Stimulated activated CD8-positive, alpha-beta memory T cell treated with anti-CD3 and anti-CD28 coated beads, Interleukin-7, amount 100 ng/mL, for 1 hour (primary cell): ENCODE measurements at places on chromosomes 5 and 9.

- no peak for DNase-seq
Measured at GRCh38 chr5:9545992-9546851, at the start of gene SEMA5A. Gene SEMA5A (minus strand): TSS chr5:9546075. CDS start chr5:9379946, 166,129 bp downstream.

DNA sequence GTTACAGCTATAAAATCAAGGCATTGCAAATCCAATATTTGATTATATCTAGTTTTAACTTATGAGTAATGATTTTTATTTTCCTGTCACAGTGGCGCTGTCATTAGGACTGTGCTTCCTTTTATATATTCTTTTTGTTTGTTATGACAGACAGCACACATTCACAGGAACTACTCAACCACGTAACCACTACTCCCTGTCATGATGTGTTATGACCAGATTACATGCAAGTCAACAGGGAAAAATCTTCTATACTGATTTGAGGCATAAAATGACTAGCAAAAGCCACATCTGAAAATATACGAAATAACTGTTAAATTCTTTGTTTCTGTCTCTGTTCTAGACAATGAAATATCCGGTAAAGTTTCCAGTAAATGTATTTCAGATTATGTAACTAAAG lies 25.4 kb downstream of the SREK1 start:
- no peak for DNase-seq

GRCh38 chr5:149302641-149303040 lies 31.0 kb downstream of the AFAP1L1 start:
- no peak for DNase-seq

- no peak for DNase-seq
Measured at GRCh38 chr5:64874753-64875152, 106.0 kb downstream of the CWC27 start.

GRCh38 chr9:124356745-124357390 lies 58.4 kb downstream of the PSMB7 start:
- DNase-seq: no peak

GRCh38 chr9:21527579-21527978 lies 45.5 kb upstream of the IFNE start:
- DNase-seq: no peak

GRCh38 chr9:1514250-1514649 lies 464.1 kb downstream of the DMRT2 start:
- DNase-seq: no peak

DNA sequence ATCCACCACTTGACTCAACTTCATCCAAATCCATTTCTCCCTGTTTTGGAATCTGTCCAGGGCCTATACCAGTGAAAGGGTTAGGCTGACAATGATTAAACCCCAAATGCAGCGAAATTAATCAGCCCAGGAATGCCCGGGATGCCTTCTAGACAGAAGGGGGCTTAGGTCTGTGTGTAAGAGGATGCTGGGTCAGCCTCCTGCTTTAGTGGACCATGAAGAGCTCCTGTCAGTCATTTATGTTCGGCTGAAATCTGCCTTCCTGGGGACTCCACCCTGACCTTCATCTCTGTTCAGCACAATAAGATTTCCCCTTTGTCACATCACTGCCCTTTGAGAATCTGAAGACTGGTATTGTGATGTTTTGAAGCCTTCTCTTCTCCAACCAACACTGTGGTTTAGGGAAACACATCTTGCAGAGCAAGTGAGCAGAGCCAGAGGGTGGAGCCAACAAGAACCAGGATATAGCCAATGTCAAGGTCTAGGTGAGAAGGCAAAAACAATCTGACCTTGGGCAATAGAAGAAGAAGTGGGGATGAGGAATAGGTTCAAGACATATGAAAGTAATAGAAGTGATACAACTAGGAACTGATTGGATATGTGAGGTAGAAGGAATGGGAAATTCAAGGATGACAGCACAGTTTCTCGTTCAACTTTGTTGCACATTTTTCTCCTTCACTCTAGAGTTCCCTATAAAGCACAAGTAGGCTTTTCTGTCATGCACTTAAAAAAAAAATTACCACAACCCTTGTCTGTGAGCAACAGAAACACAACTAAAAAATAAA lies 234.4 kb downstream of the ARHGAP26 start:
- no peak for DNase-seq

DNA sequence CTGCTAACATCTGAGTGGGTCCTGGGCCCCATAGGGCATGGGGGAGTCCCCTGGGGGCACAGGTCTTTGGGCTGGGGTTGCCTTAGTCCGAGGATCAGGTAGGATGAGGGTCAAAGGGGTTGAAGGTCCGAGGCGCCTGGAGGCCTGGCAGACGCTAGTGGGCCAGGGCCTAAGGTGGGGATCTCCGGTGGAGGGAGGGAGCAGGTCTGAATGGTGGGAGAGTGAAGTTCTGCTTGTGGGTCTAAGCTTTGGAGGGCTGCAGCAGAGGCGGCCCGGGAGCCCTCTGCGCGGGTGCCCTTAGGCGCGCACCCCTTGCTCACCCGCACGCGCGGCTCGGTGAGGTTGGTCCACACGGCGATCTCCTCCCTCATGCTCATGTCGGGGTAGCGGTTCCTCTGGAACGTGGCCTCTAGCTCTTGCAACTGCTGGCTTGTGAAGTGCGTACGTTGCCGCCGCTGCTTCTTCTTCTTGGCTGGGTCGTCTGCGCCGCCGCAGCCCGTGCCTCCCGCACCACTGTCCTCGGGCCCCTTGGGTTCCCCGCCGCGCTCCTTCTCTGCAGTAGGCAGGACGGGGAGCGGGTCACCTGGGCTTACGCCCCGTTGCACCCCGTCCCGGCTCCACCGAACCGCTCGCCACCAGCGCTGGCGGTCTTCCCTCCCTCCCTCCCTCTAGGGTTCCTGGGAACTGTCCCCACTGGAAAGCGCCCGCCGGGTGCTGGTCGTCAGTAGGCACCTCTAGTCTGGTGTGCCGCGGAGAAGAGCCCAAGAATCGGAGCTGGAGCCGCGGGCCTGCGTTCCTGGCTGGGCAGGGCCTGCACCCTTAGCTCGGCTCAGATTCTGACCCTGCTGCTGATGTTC lies 2.8 kb downstream of the PITX1 start:
- DNase-seq: no peak

GRCh38 chr5:139683295-139684271 lies 35.4 kb downstream of the CXXC5 start:
- DNase-seq: no peak

- DNase-seq: no peak
Measured at GRCh38 chr5:135950611-135951010, 4.2 kb downstream of the LECT2 start.

GRCh38 chr5:114649878-114650277 lies 288.0 kb downstream of the KCNN2 start:
- DNase-seq: no peak

DNA sequence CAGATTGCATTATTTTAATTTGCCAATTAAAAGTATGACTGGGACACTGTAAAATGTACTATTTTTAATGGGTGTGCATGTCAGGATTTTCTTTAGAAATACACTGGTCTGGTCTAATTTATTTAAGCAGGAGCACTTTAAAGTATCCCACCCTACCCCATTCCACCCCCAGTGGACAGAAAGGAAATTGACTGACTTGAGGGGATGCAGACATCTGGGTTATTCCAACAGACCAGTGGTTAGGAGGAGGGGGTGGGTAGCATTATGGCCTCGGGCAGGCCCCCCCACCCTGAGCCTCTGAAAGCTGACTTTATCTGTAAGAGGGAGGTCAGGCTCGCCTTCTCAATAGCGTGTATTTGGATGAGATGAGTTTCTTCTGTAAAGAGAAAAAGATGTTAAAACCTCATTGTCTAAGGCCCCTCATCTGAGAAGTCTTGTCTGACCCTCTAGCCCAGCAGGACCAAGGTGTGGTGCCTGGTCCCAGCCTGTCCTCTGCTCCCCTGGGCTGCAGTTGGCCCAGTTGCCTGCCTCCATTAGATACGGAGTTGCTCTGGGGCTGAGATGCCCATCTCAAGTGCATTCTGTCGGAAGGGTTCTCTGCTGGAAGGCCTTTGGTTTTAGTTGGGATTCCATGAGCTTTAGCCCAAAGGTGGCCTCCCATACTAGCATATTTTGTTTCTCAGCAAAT lies 4.4 kb downstream of the HNRNPAB start:
- DNase-seq: no peak

DNA sequence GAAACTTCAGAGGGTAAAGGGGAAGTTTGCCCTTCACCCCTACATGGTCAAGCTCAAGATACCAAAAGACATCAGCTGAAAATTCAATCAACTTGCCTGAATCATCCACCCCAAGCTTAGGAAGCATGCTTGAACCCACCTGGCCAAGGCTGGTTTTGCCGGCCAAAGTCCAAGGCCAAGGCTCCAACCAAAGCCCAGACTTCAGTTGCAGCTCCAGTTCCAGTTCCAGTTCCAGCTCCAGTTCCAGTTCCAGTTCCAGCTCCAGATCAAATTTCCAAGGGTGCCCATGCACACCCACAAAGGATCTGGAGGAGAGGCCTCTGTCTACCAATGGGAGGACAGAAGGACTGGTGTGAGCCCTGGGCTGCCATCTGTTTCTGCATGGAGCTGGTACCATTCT lies 4.6 kb upstream of the SERINC5 start:
- no peak for DNase-seq

- no peak for DNase-seq
Measured at GRCh38 chr9:112233769-112234168, 58.7 kb upstream of the SUSD1 start.
